ENCODE measurements at places on chromosomes 5 and 9.
A peak's percentile ranks its signal among the peaks of the same experiment; 100 is the strongest.

- no peak for DNase-seq
Observed at GRCh38 chr9:34624475-34625185, 4.2 kb downstream of the ARID3C start.

DNA sequence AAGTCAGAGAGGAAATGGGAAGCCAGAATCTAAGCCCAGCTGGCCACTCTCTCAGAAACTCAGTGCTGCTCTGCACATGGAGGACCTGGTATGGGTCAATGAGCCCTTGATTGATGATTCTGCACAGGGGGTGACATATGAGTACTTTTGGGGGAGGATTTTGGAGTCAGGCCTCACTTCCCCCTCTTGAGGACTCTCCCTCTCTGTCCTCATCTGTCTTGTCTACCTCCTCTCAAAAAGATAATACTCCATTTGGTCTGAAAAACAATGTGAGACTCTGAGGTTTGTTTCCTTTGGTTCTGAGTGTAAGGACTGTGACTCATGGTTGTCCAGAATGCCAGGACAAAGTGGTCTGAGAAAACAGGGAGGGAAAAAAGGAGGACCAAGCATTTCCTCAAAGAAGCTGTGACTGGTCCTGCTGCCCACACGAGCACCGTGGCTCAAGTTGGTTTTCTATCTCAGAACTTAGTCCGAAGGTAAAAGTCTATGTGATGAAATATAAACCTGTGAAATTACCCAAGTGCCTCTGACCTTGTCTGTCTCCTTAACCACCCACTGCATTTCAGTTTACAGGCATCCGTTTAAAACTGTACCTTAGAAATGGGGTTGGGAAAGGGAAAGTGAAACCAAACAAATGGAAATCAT, 11.1 kb downstream of the TTC39B start:
- peak; percentile 71 for DNase-seq

GRCh38 chr9:115992834-115993233, 160.8 kb upstream of the PAPPA start:
- no peak for DNase-seq

- DNase-seq = no peak
Observed at GRCh38 chr9:90180381-90180780, 462.2 kb downstream of the DIRAS2 start.

DNA sequence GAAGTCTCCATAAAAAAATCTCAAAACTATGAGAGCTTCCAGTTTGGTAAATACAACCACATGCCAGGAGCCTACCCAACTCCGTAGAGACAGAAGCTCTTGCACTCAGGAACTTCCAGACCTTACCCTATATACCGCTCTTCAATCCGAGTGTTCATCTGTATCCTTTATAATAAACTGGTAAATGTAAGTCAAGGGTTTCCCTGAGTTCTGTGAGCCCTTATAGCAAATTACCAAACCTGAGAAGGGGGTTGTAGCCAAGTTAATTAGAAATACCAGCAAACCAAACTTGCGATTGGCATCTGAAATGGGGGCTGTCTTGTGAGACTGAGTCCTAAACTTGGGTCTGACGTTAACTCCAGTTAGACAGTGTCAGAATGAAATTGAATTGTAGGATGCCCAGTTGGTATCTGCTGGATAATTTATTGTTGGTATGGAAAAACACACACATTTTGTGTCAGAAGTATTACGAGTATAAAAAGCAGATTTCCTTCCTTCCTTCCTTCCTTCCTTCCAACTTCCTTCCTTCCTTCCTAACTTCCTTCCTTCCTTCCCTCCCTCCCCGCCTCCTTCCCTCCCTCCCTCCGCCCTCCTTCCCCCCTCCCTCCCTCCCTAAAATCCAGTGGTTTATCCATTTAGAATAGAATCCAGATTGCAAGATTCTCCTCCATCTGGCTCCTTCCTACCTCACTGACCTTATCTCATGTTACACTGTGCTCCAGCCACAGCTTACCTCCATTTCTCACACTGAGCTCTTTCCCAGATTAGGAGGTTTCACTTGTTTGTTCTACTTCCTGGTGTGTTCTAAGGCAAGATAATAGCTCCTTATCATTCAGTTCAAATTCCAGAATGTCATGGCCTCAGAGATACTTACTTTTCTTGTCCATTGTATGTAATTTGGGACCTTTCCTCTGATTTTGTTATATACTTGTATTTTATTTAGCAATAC, 196.7 kb downstream of the WDR70 start:
- DNase-seq = no peak
